Glutamatergic neuron (in vitro differentiated cells): ENCODE measurements at places on chromosomes 1 and 21. TPM values are rescaled to one million over a fixed set of nuclear protein-coding genes. Genes with fewer than 3 reads are reported as not detected.

GRCh38 chr1:208208132-208208487, 36.1 kb downstream of the PLXNA2 start:
- no peak for DNase-seq

- DNase-seq, result peak; percentile 40
Observed at GRCh38 chr1:96845464-96845863, 123.9 kb downstream of the PTBP2 start.

- DNase-seq, result no peak
Observed at GRCh38 chr1:165862448-165862847, 35.0 kb downstream of the UCK2 start.

DNA sequence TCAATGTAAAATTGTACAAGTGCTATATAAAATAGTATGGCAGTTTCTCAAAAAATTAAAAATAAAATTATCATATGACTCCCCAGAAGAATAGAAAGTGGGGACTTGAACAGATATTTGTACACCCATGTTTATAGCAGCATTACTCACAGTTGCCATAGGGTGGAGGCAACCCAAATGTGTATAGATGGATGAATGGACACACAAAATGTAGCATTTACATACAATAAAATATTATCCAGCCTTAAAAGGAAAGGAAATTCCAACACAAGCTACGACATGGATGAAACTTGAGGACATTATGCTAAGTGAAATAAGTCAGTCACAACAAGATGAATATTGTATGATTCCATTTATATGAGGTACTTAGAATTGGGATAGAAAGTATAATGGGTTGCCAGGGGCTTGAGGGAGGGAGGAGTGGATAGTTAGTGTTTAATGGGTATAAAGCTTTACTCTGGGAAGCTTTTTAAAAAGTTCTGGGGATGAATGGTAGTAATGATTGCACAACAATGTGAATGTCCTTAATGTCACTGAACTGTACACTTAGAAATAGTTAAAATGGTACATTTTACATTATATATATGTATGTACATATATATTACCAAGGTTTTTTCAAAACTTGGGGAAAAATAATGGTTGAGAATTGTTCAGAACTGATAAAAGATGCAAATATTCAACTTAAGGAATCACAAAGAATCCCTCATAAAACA, 53.0 kb upstream of the ADORA3 start:
- DNase-seq, result no peak

GPR137B gene
- 22.5 TPM for total RNA-seq

CCDC30 gene
- total RNA-seq, result 3.0 TPM

DNA sequence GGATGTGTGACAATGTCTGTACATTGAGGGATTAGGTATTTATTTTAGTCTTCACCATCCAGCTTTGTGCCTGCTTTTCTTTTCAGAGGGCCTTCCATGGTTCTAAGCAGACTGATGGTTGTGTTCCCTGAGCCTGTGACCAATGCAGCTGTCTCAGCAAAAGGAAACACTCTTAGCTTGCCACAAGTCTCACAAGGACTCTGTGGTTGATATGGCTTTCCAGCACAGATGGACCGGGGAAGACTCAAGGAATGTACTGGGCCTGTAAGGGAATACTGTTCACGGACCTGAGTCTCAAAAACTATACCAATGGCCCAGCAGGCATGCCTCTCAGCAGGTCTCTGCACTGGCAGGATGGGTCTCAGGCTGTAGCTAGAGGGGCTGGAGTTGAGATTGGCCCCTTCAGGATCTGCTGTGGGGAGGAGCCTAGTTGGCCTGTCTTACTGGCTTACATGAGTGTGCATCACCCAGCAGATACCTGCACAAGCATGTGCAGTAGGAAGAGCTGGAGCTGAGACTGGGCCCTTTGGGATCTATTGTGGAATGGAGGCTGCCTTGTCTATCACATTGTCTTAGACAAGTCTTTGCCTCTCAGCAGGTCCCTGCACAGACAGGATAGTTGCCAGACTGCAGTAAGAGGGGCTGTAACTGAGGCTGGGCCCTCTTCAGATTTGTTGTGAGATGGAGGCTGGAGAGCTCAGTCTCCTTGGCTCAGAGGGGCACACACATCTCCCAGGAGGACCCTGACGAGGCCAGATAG, 52.0 kb upstream of the PDC start:
- no peak for DNase-seq

- no peak for DNase-seq
Observed at GRCh38 chr1:117077267-117077666, 17.1 kb downstream of the TTF2 start.

DNA sequence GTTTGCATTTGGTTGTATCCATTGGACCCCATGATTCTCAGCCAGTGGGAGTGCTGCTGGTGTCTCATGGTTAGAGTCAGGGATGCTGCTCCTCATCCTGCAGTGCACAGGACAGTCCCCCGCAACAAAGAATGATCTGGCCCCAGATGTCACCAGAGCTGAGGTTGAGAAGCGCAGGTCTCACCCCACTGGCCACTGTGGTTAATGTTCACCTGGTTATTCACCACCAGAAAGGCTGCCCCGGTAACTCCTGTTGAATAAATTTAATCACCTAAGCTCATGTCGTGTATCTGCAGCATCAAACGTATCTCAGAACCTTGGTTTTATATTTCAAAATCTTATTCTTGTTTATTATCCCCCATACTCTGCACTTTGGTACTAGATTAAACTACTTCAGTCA, 75.8 kb downstream of the ATP5PO start:
- no peak for DNase-seq

PTCH2 gene
- total RNA-seq, result 20.3 TPM

DNA sequence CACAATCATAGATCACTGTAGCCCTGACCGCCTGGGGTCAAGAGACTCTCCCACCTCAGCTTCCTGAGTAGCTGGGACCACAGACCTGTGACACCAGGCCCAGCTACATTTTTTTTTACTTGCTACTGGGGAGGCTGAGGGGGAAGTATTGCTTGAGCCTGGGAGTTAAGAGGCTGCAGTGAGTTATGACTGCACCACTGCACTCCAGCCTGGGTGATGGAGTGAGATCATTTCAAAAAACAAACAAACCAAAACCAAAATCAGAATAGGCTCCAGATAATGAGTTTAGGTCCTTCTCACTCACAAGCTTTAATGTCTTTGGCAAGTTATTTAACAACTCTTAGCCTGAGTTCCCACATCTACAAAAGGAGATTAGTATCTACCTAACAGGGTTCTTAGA, 22.8 kb downstream of the WDR26 start:
- no peak for DNase-seq

DNA sequence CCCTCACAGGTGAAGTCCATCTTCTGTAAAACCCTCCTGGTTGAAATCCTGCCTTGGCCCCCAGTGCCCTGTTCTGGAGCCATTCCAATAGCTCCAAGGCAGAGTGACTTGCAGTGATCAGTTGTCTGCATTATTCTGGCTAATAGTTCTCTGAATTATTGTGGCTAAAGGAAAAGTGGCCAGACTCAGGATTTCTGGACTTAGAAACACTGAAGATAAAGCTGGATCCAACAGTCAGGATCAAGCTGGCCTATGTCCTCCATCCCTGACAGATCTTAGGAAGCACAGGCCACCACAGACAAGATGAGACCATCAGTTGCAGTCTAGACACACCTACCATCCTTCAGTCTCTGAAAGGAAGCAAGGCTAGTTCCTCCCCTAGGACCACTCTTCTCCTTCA, 801 bp upstream of the C2CD4D start:
- DNase-seq, result no peak

UCHL5 gene
- 25.9 TPM for total RNA-seq

SLAMF6 gene
- not detected for total RNA-seq

- no peak for DNase-seq
Observed at GRCh38 chr21:25811186-25811585, 76.4 kb downstream of the GABPA start.

ZBTB21 gene
- total RNA-seq, result 21.2 TPM

DNA sequence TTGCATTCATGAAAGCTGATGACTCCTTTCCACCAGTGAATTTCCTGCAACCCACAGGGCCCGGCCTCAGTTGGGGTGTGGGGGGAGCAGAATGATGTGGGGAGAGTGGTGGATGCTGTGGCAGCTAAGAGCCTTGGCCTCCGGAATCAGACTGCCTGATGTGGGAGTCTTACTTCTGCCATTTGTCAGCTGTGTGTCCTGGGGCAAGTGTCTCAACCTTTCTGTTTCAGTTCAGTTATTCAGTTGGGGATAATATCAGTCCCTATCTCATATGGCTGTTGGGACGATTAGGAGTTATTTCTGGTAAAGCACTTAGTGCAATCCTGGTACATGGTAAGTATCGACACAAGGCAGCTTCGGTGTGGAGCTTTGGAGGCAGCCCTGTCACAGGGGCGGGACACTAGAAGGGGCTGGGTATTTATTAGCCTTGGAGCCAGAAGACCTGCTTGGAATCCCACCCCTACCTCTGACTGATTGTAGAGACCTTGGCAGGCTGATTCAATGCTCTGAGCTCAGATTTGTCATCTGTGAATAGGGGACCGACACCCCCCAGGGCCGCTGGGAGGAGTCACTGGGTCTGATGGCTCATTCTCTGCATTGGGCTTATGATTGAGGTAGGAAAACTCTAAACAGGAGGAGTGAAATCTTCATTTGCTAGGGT, 19.6 kb downstream of the ARHGEF10L start:
- no peak for DNase-seq

LY9 gene
- not detected for total RNA-seq

DYNLT5 gene
- total RNA-seq, result 1.4 TPM

DYRK3 gene
- 1.3 TPM for total RNA-seq

UBE2Q1 gene
- total RNA-seq, result 80.5 TPM

- no peak for DNase-seq
Observed at GRCh38 chr1:156811168-156811567, 5.5 kb downstream of the SH2D2A start.

GRCh38 chr1:54238353-54239034, 38.5 kb downstream of the MRPL37 start:
- DNase-seq, result no peak

DNA sequence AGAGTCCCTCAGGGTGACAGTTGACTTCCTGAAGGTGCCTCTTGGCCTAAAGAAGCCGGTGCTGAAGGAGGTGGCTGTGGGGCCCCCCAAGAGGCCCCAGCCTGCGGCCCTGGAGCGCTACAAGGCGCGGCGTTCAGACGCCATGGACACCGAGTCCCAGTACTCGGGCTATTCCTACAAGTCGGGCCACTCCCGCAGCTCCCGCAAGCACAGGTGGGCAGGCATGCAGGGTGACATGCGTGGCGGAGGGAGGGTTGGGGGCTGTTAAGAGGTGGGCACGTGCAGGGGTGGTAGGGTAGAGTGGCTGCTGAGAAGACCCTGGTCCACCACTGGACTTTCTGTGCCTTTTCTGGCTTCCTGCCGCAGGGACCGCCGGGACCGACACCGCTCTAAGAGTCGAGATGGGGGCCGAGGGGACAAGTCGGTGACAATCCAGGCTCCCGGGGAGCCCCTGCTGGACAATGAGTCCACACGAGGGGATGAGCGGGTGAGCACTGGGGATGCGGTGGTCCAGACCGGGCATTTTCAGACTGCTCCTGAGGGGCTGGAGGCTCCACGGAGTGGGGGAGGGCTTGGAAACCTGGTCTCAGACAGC, 15.4 kb downstream of the VANGL2 start:
- DNase-seq, result no peak

RGS8 gene
- 3.5 TPM for total RNA-seq

- DNase-seq, result no peak
Observed at GRCh38 chr1:46021046-46021996, 111.1 kb downstream of the PIK3R3 start.

GRCh38 chr1:86823821-86824500, 90.0 kb downstream of the SELENOF start:
- no peak for DNase-seq

CDC42 gene
- total RNA-seq, result 283 TPM

RXFP4 gene
- total RNA-seq, result not detected

SPATA46 gene
- not detected for total RNA-seq

- DNase-seq, result peak; percentile 82
Observed at GRCh38 chr1:28910379-28911115, 3.8 kb upstream of the EPB41 start.

DNA sequence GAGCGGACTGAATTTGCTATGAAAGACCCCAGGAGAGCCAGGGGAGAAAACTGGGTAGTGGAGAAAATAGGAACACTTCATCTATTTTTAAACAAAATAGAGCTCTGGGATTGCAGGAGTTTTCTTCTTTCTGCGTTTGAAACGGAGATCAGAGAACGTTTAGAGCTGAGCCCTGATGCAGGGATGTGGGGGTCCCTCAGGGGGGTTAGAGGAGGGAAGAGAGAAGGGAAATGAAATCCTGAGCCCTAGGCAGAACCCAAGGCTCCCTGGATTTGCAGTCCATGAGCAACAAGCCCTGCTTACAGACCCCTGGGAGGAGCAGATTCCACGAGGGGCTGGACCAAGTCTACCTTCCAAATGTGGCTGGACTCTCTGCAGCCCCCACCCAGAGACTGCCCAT, 21.8 kb downstream of the STYXL2 start:
- DNase-seq, result no peak

DNA sequence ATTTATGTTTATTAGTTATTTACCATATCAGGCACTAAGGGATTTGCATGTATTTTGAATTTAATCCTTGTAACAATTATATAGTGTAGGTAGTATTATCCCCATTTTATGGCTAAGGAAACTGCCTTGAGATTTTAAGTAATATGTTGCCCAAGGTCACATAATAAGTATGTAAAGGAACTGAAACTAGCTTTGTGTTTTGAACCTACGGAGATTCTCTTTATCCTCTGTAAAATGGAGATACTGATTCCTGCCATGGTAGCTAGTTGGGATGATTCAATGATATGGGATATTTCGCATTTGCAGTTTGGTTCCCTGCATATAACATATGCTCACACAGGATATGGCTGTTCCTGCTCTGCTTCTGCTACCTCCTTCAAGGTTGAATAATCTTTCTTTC, 144.3 kb downstream of the ST6GALNAC3 start:
- DNase-seq, result no peak

DNA sequence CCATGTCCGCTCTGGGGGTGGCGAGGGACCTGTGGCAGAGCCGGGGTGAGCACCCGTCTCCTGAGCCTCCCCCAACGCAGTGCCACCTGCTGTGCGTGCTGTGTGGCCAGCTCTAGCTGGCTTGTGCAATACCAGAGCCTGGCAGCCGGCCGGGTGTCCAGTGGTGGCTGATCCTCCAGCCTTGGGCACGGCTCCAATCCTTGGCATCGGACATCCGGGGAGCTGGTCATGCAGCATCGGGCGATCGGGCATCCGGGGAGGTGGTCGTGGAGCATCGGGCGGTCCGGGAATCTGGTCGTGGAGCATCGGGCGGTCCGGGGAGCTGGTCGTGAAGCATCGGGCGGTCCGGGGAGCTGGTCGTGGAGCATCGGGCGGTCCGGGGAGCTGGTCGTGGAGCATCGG, 8.1 kb downstream of the SLX9 start:
- peak; percentile 17 for DNase-seq

DNA sequence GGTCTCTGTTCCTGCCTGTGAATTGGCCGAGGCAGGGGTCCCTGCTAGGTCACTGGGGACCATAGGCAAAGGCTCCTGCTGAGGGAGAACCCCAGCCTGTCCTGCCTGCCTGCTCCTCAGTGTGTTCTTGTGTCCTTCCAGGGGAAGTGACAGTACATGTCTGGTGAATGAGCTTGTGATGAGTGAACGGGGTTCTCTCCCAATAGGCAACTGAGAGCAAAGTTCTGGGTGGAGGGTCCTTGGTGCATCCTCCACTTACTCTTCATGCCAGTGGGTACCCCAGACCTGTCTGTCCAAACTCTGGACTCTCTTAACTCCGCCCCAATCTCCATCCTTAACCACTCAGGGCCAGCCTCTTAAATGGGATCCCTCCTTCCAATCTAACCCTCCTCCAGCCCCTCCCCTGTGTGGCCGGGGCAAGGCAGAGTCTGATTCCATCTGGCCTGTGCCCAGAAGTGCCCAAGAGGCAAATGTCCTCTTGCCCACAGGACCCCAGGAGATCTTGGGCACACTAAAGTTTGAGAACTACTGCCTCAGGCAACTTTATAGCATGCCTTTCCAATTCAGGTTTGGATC, 2.0 kb downstream of the XKR8 start:
- DNase-seq, result no peak

- no peak for DNase-seq
Observed at GRCh38 chr1:16063226-16063829, 10.1 kb downstream of the FAM131C start.
